ENCODE measurements at places on chromosomes 5 and 9.

DNA sequence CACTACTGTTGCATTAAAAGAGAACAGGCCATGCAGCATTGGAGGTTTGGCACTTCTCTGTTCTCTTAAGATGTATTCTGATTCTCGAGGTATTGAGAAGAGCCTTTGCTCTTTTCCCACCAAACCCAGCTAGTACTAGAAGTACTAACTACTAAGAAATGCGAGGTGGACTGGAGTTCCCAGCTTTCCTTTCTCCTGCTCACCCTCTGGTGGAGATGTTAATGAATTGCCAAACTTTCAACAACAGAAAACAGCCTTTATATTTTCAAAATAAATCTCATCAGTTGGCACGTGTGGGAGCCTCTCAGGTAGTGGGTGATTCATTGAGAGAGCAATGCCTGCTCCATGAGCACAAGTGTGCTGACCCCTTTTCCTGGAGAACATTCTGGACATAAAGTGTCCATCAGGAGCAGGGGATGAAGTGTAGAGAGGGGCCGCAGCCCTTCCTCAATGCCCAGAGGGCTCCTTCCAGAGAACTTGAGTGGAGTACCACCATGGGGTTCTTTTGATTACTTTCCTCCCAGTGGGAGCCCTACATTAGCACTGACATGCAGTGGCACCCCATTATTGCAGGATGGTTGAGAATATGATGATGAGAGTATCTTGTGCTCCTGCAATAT is 45.7 kb downstream of the TMEM174 start:
- DNase-seq: no peak

GRCh38 chr5:5523066-5523505 is 100.6 kb downstream of the ICE1 start:
- DNase-seq: peak; percentile 36

DNA sequence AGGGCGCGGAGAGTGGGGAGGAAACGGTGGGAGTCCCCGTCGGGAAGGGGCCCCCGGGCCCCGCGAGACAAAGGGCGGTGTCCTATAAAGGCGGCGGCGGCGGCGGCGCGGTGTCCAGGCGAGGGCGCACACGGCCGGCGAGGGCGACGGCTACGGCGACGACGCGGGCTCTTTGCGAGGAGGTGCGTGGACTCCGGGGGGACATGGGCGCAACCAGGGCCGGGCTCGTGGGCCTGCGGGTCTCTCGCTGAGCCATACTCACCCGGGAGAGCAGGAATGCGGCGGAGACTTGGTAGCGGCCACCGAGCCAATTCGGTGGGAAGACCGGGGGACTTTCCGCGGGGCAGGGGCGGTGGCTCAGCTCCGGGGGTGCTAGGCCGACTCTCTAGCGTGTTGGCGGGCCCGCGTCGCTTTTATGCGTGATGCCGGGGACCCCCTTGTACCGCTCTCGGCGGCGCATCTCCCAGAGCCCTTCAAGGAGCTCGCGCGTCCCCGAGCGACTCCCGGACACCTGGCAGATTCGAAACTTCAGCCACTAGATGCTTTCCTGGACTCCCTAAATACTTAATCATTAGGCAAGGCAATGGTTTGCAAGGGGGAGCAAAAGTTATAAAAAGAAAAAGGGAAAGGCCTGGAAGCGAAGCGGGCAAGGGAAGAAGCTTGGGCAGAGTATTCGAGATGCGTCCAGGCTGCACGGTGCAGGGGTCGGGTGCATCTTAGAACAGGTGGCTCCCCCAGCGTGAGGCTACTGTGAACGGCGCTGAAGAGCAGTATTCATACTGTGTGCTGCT is 5.9 kb upstream of the TAL2 start:
- peak; percentile 67 for DNase-seq

- DNase-seq: no peak
These were observed 120.1 kb upstream of the CD180 start for GRCh38 chr5:67316695-67317094.

GRCh38 chr9:92482329-92482728 is at the start of gene ASPN:
TSS of gene ASPN (minus strand) at chr9:92482506.
- no peak for DNase-seq

- DNase-seq: no peak
These were observed 34.6 kb downstream of the PKD2L2 start for GRCh38 chr5:137923856-137924255.

DNA sequence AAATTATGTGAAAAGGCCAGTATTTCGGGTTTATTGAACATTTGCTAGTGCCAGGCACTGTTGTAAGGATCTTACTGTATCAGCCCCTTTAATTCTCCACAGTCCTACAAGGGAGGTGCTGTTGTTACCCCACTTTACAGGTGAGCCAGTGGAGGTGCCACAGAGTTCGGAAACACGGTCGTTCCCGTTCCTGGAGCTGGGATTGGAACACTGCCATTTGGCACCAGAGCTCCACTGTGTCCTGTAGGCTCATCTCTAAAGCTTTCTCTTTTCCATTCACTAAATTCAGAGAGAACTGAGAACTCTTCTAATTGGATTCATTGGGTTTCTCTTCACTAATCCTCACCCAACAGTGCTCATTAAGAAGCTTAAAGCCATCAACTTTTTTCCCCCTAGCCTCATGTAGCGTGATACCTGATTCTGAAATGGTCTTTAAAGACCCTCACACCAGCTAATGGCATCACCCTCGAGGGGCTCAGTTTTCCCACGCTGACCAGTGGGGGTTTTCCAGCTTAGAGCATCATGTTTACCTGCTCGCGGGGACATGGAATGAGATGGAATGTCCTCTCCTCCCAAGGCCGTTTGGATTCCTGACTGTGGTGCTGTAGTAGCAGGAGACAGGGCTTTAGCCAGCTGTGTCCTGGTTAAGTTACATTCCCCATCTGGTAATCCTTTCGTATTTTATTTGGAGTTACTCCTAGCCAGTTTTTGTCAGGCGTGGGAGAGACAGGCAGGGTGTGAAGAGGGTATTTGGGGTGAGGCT is 5.8 kb downstream of the ERGIC1 start:
- DNase-seq: no peak

- no peak for DNase-seq
These were observed 139.1 kb upstream of the ERCC6L2 start for GRCh38 chr9:95736370-95736769.

DNA sequence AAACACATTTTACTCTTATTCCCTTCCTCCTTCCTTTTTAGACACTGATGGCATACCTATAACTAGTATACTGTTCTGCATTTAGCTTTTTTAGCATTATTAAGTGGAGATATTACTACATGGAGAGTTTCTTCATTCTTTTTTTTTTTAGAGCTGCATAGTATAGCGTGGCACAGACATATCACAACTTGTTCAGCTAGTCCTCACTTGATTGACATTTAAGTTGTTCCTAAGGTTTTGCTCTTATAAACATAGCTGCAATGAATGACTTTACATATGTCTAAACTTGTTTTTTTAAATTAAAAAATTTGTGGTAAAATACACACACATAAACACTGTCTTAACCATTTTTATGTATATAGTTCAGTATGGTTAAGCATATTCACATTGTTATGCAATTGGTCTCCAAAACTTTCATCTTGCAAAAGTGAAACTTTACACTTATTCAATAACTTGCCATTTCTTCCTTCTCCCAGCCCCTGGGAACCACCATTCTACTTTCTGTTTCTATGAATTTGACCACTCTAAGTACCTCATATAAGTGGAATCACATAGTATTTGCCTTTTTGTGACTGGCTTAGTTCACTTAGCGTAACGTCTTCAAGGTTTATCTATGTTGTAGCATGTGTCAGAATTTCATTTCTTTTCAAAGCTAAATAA is 48.7 kb downstream of the ANKDD1B start:
- no peak for DNase-seq

DNA sequence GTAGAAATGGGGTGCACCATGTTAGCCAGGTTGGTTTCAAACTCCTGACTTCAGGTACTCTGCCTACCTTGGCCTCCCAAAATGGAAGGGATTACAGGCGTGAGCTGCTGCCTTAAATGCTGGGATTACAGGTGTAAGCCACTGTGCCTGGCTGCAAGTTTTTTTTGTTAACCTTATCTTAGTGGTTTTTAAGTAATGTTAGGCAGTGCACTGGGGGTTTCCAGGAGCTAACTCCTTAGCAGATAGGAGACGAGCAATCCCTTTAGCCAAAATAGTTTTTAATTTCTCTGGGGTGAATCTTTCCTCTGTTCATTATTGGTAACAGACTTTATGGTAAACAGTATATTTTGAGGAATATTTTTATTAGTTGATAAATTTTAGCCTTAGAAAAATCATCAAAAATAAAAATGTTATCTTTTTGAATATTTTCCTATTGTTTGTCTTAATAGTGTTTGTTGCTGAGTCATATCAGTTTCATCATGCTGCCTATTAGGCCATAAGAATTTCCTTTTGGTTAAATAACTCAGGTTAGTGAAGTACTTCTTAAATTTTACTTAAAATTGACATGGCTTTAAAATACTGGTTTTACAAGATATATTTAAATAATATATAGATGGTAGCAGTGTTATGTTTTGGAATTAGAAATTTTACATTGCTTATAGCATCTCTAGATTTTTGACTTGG is 37.9 kb downstream of the LMNB1 start:
- DNase-seq: no peak

DNA sequence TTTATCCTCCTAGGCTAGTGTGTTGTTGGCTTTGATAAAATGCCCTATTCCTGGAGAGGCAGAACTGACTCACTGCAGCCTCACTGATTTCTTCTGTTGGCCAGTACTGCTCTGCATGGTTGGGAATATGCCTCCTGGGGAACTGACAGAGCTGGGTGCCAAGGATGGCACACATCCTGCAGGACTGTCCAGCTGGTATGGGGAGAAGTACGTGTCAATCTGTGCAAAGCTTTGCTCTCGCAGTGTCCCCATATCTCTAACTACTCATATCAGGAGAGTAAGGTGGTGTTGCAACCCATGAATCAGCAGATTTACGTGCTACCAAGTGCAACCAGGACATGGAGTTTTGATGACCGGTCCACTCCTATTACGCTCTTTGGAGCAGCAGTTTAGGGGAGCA is 74.7 kb downstream of the TEK start:
- DNase-seq: no peak

- DNase-seq: no peak
These were observed 18.8 kb downstream of the UBQLN1 start for GRCh38 chr9:83688921-83689320.

DNA sequence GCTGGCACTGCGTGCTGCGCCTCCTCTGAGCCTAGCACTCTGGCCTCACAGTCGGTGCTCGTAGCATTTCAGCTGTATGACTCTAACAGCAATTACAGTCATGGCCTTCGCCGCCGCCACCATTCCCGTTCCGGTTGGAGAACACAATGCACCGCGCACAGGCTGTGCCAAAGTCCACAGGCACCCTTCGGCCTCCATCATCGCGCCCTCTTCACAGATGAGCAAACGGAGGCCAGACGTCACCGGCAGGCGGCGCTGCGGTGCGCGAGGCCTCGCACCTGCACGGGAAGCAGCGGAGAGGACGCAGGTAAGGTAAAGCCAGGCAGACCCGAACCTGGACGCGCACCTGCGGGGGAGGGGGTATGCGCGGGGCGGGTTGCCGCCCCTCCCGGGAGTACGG is 128.9 kb downstream of the BARX1 start:
- DNase-seq: peak; percentile 48

DNA sequence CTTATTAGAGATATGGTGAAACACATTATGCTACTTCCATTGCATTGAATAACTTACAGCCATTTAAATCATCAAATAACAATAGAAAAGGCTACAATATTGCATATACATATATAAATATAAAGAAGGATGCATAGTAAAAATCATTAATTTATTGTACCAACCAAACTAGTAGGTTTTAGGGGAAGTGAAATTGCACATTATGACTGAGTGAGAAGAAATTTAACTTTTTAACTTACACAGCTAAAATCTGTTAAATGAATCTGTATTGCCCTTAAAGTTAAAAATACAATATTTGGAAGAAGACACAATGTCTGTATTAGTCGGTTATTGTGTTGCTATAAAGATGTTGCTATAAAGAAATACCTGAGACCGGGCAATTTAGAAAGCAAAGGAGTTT is 2073.7 kb upstream of the ACO1 start:
- DNase-seq: no peak

- DNase-seq: no peak
These were observed 536.4 kb downstream of the RASEF start for GRCh38 chr9:82526577-82526976.

DNA sequence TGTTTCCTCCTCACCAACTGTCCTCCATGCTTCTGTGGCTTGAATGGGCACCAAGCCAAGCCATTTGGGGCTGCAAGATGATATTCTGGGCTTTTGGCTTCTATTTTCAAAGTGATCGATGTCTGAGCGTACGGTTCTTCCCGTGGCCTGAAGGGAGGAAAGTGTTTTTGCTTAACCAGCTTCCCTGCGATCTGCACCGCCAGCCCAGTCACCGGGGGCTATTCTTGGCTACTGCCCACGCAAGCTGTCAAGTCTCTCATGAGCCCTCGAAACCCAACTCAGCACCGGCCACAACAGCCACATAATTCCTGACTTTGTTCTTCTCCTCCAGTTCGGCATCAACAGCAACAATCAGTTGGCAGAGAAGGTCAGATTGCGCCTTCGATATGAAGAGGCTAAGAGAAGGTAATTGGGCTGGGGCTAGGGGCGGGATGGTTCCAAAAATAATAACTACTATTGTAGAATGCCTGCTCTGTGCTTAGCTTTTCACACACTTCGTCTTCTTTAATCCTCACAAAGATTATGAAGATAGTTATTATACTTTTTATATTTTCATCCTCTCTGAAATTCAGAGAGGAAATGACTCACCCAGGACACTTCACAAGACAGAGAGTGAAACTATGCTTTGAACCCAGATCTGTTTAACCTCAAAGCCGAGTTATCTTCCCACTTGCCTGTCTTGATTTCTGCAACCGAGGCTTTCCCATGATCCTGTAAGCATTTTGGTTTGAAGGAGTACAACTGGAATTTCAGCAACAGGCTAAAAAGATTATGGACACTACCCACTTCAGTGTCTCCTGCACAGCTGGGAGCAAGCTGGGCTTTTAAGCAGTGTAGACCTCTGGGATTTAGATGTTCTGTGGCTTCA is 76.4 kb upstream of the RARS1 start:
- DNase-seq: peak; percentile 45

DNA sequence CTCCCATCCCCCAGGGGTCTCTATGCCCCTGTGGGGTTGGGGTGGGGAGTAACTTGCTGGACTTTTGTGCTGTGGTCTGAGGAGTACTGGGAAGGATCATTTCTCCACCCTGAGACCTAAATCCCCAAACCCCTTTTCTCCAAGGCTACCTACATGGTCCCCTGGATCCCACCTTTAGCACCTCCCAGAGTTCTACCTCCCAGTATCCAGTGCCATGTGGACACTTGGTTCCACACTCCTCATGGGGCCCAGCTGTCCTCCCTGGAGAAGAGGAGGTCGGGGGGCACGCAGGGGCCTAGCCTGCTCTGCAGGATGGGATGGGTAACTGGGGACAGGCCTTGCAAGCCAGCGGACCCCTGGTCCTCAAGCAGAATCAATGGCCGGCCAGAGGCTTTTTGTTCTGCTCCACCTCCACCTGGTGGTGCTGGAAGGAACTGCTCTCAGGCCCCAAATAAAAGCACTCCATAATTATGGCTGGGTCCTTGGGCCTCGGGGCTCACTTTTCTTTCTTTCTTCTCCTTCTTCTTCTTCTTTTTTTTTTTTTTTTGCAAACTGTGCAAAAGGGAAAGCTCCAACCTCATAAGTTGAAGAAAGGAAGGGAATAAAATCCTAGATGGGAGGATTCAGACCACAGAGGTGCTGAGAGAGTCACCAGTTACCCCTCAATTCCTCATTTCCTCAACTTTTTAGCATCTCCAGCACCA is 68.4 kb downstream of the PSD2 start:
- peak; percentile 84 for DNase-seq

Measured in GM13977 (cell line).